ENCODE measurements at places on chromosomes 7 and 10.

GRCh38 chr10:49632406-49633317, 18.8 kb downstream of the CHAT start:
- no peak for DNase-seq

- no peak for DNase-seq
These were observed 209.2 kb downstream of the GPAM start for GRCh38 chr10:111974325-111974724.

- no peak for DNase-seq
These were observed 46.2 kb downstream of the GRK5 start for GRCh38 chr10:119253433-119254174.

DNA sequence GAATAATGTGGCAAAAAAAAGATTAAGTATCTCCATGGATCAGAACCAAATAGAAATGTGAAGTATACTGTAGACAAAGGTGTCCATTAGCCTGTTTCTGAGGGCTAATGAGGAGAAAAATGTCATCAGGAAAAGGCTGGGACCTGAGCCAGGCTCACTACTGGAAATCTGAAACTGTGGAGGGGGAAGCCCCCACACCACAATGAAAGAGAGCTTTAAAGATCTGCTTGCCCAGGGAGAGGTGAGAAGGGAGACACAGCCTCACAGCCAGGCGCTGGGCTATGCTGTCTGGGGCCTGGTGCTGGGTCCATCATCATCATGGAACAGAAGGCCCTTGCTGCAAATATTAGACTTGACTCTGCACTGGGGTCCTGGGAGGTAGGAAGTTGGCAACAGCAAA, 90.4 kb downstream of the OSBPL3 start:
- DNase-seq, result no peak

- no peak for DNase-seq
These were observed 9.3 kb upstream of the OR6V1 start for GRCh38 chr7:143042790-143043271.

DNA sequence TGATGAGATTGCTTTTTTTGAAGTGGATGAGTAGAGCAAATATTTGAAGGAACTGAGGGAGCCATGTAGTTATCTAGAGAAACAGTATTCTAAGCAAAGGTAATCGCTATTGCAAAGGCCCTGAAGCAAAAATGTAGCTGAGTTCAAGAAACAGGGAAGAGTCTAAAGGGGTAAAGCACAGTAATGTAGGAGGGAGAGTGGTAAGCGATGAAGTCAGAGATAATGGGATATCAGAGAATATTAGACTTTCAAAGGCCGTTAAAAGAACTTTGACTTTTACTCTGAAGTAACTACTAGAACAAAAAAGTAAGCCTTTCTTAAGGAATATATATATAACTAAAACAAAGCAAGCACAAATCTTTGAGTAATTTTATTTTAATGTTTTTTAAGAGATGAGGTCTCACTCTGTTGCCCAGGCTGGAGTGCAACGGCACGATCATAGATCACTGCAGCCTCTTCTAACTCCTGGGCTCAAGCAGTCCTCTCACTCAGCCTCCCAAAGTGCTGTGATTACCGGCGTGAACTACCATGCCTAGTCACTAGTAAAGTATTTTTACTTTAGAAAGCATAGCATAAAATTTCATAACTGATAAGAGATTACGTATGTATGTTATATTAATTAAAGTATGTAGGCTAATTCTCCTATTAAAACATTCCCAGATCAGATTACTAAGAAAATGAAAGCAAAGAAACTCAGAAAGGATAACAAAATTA, 61.7 kb upstream of the OIT3 start:
- DNase-seq, result no peak

DNA sequence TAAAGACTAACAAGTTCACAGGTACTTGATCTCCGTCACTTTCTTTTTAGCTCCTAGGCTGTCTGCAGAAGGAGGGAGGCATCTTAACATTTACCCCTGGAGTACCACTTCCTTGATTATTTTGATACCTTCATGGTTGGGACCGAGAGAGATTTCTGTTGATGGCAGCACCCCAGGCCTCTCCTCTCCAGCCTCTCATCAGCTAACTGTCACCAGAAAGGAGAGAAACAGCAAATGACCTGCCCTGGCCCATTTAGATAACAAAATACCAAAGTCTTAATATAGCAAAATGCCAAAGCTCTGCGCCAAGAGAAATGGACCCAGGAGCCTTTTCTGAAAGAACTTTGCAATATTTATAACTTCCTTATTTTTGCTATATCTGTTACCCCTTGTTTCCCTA, 30.0 kb upstream of the KLHL7 start:
- no peak for DNase-seq

DNA sequence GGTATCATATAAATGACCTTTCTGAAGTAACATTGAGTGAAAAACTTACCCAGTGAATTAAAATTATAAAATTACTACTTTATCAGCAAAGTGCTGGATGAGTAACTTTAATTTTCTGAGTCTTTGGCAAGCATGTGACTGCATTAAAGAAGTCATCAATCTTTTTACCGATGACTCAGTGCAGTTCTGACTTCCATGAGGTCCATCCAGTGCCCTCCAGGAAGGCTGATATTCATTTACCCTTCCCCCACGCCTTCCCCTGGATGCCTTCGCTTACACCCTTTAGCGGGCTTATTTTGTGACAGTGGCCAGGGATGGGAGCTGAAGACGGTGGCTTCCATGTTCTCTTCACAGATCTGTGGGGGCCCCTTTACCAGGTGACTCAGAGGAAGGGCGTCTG, 572.9 kb upstream of the PFKP start:
- no peak for DNase-seq

GRCh38 chr10:29922892-29923291, 136.5 kb downstream of the JCAD start:
- DNase-seq, result no peak

DNA sequence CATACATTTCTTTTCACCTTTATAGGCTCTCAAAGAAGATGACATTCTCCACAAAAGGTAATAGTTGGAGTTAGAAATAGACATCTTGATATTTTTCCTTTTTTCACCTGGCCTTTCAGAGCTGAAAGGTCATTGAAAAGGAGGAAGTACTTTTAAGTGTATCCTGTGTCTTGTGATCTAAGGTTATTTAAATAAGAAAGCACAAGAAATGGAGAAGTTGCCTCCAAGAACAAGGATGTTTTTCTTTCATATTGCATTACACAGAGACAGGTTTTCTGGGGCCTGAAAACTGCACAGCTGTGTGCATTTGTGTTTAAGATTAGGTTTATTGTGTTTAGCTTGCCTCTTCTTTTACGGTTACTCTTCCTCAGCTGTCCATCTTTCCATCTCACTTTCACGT, 103.4 kb upstream of the SEMA3D start:
- DNase-seq, result no peak

DNA sequence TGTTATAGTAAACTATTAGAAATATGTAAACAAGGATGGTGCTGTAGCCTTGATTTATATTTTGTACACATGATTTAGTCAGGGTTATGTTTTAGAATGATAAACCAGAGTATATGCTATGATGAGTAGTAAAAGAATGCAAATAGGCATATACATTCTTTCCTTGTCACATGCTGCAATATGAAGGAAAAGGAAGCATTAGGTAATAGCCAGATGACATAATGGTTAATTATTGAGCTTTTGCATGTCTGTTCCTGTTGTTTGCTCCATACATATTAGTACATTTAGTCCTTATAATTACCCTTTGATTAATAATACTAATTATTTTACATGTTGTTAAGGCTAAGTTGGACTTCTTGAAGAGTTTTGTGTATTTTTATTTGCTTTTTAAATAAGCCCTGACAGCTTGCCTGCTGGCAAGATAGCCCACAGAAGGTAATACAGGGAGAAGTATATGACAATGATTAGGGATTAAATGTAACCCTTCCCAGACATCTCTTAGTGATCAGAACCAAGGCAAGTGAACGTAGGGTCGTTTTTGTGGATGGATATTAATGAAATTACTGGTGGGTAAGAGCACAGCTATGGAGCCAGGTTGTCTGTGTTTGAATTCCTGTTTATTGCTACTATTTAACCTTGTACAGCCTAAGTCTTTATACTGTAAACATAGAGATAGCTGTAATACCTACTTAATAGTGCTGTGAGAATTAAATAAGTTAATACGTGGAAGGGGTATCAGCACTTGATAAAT, 68.4 kb downstream of the PHTF2 start:
- DNase-seq, result no peak

- DNase-seq, result peak; percentile 45
These were observed 17.6 kb downstream of the RSU1 start for GRCh38 chr10:16799621-16800020.

- DNase-seq, result no peak
These were observed 40.4 kb upstream of the ABCB5 start for GRCh38 chr7:20574784-20575720.

- no peak for DNase-seq
These were observed 61.4 kb upstream of the GNA12 start for GRCh38 chr7:2905500-2905899.

DNA sequence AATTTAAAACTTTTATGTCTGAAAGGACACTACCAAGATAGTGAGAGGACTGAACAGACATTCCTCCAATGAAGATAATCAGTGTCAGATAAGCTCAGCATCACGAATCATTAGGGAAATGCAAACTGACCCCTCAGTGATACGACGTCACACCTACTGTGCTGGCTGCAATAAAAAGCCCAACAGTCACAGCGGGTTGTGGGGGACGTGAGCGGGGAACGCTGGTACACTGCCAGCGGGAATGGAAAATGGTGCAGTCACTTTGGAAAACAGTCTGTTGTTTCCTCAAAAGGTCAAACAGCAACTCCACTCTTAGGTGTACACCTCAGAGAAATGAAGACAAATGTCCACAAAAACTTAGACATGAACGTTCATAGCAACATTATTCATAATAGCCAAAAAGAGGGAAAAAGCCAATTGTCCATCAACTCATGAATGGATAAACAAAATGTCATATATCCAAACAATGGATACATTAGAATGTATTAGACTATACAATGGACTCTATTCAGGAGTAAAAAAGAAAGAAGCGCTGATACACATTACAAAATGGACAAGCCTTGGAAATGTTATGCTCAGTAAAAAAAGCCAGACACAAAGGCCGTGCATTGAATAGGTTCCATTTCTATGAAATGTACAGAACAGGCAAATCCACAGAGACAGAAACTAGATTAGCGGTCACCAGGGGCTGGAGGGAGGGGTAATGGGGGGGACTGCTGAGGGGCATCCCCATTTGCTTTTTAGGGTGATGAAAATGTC, 2.4 kb upstream of the ECHS1 start:
- DNase-seq, result no peak

GRCh38 chr10:103837370-103838069, 17.9 kb downstream of the SH3PXD2A start:
- no peak for DNase-seq

- no peak for DNase-seq
These were observed 6.0 kb downstream of the ASB10 start for GRCh38 chr7:151181011-151181431.

DNA sequence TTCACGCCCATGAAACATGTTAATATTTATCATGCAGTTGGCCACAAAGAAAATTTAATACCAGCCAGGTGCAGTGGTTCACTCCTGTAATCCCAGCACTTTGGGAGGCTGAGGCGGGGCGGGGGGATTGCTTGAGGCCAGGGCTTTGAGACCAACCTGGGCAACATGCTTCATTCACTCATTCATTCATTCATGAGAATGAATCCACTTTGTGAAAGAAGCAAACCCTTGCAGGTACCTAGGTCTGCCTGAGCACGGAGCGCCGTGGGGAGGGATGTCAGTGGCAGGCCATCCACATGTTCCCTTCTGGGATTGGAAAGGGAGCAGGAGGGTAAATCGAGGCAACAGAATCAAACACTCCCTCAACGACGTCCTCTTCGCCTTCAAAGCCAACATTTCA, 4.7 kb downstream of the ANXA11 start:
- DNase-seq, result no peak
